Stimulated activated CD4-positive, alpha-beta T cell treated with anti-CD3 and anti-CD28 coated beads, Interleukin-4, amount 100 ng/mL, for 24 hours (primary cell): ENCODE measurements at places on chromosomes 2 and 18.

DNA sequence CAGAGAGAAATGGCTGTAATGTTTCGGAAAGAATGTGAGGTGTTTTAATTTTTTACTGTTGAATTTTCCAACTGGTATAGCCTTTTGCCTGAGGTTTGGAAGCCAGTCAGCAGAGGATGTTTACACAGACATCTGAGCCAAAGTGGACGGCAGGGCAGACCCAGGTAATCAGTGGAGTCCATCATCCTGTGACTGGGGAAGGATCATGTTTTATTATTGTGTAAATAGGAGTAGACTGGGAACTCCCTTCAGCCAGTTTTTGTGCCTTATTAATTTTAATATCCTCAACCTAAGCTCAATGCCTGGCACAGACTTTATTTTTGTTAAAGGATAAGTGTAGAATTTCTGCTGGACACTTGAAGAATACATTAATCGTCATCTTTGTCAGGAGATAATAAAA lies 142.0 kb upstream of the GAREM1 start:
- DNase-seq, result no peak

GRCh38 chr2:86107031-86107430 lies 996 bp downstream of the PTCD3 start:
- no peak for DNase-seq

GRCh38 chr18:57630002-57630753 lies 8.5 kb upstream of the NARS1 start:
- DNase-seq, result peak; percentile 96

DNA sequence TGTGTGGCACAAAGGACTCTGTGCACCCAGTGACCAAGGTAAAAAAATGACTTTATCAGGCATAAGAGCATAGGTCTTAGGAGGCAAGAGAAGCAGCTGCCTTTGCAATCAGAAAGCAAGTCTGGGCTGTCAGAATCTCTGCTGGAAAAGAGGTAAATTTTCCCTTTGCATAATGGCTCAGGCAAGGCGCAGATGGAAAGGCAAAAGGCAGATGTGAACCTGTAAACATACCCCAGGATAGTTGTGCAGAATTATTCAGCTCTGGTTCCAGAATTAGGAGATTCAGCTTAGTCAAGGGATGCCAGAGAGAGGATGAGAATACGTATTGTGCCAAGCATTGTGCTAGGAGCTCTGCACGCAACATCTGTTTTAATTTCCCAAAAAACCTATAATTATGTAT lies 258.7 kb downstream of the CLIP4 start:
- DNase-seq, result no peak

- DNase-seq, result no peak
Observed at GRCh38 chr2:169819106-169819505, 5.6 kb downstream of the METTL5 start.

GRCh38 chr2:47485177-47485576 lies 82.2 kb downstream of the MSH2 start:
- DNase-seq, result no peak
